ENCODE measurements at places on chromosomes 12 and 14.

GRCh38 chr14:42277840-42278239 is 671.2 kb downstream of the LRFN5 start:
- H3K27me3 ChIP-seq = no peaks in the 10 kb centered on the region
- H3K4me3 ChIP-seq = no peak overlapping the region

DNA sequence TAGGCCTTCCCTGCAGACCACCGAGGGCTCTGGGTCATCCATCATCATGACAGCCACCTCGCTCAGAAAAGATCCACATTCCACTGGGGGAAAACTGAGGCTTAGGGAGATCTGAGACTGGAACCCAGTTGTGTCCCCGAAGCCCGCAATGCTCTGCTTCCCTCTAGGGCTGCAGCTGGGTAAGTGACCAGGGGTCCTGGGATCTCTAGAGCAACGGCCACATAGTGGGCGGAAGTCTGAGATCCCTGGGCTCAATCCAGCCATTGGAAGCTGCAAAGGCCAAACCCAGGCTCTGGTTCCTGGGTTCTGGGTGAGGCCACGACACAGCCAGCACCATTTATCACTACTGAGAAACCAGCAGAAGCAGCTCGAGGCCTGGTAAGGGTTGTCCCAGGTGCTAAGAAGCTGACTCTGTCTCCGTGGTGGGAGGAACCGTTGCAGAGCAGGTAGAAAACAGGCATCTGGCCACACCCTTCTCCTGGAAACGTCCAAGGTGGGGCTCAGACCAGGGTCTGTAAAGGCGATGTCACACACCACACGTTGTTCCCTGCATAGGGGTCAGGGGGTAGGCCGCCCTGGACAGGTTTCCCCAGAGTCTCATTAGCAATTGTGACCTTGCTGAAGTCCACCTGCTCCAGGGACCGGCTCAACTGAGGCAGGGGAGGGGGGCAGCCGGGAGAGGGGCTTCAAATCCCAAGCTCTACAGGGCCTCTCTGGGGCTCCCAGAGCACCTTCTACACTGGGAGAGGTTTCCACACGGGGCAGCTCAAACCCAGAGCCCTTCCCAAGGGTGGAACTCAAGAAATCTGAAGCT is 38.6 kb downstream of the BCL11B start:
- no peaks in the 10 kb centered on the region for H3K4me1 ChIP-seq
- DNase-seq = no peak
- H3K27me3 ChIP-seq = no peaks in the 10 kb centered on the region
- no peak overlapping the region for H3K27ac ChIP-seq
- H3K36me3 ChIP-seq = no peaks in the 10 kb centered on the region

DNA sequence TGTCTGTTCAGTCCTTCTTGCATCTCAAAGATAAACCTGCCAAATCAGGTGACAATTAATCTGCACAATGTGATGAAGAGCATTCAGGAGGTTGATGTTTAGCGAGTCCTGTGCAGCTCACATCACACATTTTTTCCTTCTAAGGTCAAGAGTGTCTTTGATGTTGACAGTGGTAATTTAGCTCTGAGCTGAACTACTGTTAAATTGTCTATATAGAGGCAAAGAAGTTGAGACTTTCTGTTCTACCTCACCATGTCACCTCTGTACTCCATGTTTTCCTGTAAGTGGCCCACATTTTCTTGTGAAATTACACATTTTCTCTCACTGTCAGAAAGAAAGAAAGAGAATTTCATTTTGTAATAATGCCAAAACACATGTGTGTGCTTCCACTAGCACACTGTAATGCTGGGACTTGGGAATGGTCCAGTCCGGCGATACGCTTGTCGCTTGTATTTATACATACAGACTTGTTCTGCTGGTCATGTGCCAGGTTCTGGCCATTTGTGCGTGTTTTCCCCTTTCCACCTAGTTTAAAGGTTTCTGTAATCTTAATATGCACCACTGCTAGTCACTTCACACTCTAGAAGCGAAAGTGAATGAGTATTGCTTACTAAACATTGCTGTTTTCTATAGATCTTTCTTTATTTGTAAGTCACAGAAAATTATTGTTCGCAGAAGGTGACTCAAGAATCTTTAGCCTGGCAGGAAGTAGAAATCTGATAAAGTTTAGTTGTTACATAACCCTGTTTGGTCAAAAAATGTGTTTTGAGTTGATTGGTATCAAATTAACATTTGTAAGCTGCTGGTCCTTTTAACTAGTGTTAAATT is 328.9 kb downstream of the TMTC2 start:
- no peaks in the 10 kb centered on the region for H3K4me1 ChIP-seq
- DNase-seq = no peak
- H3K27ac ChIP-seq = no peak overlapping the region
- peak overlapping the region; percentile 21 for H3K4me3 ChIP-seq
- no peaks in the 10 kb centered on the region for H3K27me3 ChIP-seq
- H3K36me3 ChIP-seq = no peaks in the 10 kb centered on the region

- H3K36me3 ChIP-seq = no peaks in the 10 kb centered on the region
- no peaks in the 10 kb centered on the region for H3K4me1 ChIP-seq
- no peak for DNase-seq
- no peak overlapping the region for H3K27ac ChIP-seq
- no peak overlapping the region for H3K4me3 ChIP-seq
Measured at GRCh38 chr14:80919622-80920021, 21.9 kb downstream of the CEP128 start.

DNA sequence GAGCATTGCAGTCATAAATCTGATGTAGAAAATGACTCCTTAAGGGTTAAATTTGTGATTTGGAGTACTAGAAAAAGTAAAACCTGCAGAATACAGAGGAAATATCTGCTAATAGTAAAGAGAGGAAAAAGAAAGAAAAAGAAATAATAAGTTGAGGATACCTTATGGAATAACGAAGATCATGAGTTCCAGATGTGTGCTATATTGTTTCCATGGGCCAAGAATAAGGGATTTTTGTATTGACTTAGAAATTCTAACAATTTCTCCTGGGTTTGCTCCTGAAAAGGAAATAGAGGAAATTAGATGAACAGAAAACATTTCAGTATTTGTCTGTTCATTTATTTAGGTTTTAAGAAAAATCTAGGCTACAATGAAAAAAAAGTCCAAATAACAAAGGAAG is 115.3 kb downstream of the ALG10B start:
- no peaks in the 10 kb centered on the region for H3K27me3 ChIP-seq
- no peak for DNase-seq
- no peak overlapping the region for H3K4me3 ChIP-seq
- no peaks in the 10 kb centered on the region for H3K36me3 ChIP-seq
- no peaks in the 10 kb centered on the region for H3K4me1 ChIP-seq
- no peak overlapping the region for H3K27ac ChIP-seq

GRCh38 chr14:102779084-102779462 is 1.8 kb downstream of the TRAF3 start:
- H3K4me3 ChIP-seq = peak overlapping the region; percentile 75
- DNase-seq = peak; percentile 19
- H3K4me1 ChIP-seq = peaks cover 20% of the 10 kb centered on the region
- H3K36me3 ChIP-seq = no peaks in the 10 kb centered on the region
- peak overlapping the region; percentile 13 for H3K27ac ChIP-seq

DNA sequence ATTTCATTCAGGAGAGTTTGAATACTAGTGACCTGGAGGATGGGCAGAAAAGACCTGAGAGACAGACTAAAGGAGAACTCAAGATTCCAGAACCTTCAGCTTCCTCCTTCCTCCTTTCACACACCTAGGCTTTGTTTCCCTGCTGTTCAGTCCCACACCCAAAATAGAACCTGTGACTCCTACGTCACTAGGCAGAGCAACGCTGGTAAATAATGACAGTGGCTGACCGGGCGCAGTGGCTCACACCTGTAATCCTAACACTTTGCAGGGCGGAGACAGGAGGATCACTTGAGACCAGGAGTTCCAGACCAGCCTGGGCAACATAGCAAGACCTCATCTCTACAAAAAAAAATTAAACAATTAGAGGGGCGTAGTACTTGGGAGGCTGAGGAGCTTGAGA is 166.4 kb upstream of the FKBP4 start:
- H3K36me3 ChIP-seq = peaks cover 5% of the 10 kb centered on the region
- no peaks in the 10 kb centered on the region for H3K27me3 ChIP-seq
- no peaks in the 10 kb centered on the region for H3K4me1 ChIP-seq
- H3K27ac ChIP-seq = no peak overlapping the region
- DNase-seq = no peak

GRCh38 chr14:69842686-69843420 is 36.4 kb upstream of the SMOC1 start:
- no peaks in the 10 kb centered on the region for H3K36me3 ChIP-seq
- H3K4me1 ChIP-seq = no peaks in the 10 kb centered on the region
- H3K27me3 ChIP-seq = peaks cover 45% of the 10 kb centered on the region

DNA sequence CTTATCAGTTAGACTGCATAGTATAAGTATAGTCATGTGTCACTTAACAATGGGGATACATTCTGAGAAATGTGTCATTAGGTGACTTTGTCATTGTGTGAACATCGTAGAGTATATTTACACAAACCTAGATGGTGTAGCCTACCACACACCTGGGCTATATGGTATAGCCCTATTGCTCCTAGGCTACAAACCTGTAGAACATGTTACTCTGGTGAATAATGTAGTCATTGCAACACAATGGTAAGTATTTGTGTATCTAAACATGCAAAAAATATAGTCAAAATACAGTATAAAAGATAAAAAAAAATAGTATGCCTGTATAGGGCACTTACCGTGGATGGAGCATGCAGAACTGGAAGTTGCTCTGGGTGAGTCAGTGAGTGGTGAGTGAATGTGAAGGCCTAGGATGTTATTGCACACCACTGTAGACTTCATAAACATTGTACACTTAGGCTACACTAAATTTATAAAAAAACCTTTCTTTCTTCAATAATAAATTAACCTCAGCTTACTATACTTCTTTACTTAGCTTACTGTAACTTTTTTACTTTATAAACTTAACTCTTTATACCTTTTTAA is 40.3 kb upstream of the ANKS1B start:
- no peak overlapping the region for H3K27ac ChIP-seq
- no peaks in the 10 kb centered on the region for H3K27me3 ChIP-seq
- no peak overlapping the region for H3K4me3 ChIP-seq
- H3K36me3 ChIP-seq = peaks cover 3% of the 10 kb centered on the region
- DNase-seq = peak; percentile 67
- H3K4me1 ChIP-seq = peaks cover 8% of the 10 kb centered on the region

DNA sequence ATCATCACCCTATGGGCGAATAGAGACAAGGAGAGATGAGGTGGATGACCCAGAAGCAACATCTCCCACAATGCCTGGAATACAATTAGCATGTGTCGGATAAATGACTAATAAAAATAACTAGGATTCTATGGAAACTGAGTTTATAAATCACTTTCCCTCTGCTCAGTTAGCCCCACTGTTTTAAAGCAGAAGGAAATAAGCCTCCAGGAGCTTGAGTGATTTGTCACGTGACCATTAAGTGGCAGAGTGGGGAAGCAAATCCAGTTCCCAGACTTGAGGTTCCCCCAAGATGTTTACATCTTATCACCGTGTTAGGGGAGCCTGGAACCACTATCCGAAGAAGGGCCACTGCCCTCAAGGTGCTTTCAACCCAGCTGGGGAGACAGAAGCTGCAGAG is 136.5 kb upstream of the CCND2 start:
- no peak overlapping the region for H3K27ac ChIP-seq
- no peaks in the 10 kb centered on the region for H3K36me3 ChIP-seq
- H3K4me3 ChIP-seq = no peak overlapping the region
- H3K4me1 ChIP-seq = peaks cover 9% of the 10 kb centered on the region

- no peaks in the 10 kb centered on the region for H3K27me3 ChIP-seq
- no peak for DNase-seq
- peaks cover 40% of the 10 kb centered on the region for H3K4me1 ChIP-seq
Measured at GRCh38 chr12:114686773-114687500, 3.0 kb upstream of the TBX3 start.

- H3K27ac ChIP-seq = no peak overlapping the region
- DNase-seq = no peak
- no peaks in the 10 kb centered on the region for H3K36me3 ChIP-seq
- peaks cover 3% of the 10 kb centered on the region for H3K27me3 ChIP-seq
- H3K4me3 ChIP-seq = no peak overlapping the region
Measured at GRCh38 chr14:36791402-36791801, 129.7 kb downstream of the PAX9 start.

DNA sequence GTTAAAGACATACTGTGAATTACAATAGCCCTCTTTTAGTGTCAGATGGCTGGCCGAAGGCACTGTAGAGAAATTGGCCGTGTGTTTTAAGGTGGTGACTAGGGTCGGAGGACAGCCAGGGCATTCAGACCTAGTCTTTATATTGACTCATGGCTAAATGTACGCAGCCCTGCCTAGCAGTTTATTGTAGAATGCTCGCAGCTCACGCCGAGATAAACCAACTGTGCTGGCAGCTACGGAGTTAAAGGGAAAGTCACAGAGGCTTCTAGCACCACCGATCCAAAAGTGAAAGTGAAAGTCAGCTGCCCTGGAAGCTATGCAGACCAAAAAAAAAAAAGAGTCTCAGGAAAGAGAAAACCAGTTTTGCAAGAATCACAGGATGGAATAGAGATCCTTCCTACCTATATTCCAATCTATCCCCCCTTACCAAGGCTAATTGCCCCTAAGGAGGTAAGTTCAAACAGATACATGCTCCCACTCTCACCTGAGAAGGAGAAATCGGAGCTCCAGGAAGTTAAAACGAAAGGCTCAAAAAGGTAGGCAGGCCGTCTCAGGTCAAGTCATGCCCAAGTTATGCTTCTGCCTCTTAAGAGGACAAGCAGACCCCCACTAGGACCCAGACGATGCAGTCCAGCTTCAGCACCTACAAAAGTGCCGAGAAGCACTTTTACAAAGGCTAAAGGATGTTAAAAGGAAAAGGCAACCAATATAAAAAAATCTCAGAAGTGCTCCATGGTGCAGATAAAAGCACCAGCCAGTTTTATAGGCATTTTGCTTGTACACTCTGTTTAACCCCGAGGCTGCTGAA is 24.8 kb downstream of the KLRK1 start:
- H3K4me1 ChIP-seq = peaks cover 22% of the 10 kb centered on the region
- peak overlapping the region; percentile 54 for H3K4me3 ChIP-seq
- peak; percentile 84 for DNase-seq
- no peaks in the 10 kb centered on the region for H3K36me3 ChIP-seq

DNA sequence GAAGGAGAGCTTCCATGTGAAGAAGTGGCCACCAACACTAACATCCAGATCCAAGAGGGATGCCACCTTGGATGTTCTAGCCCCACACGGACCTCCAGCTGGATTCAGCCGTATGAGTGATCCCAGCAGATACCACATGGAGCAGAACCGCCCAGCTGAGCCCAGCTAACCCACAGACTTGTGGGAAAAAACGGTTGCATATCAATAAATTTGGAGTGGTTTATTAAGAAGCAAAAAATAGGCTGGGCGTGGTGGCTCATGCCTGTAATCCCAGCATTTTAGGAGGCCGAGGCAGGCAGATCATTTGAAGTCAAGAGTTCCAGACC is 11.9 kb upstream of the IFT81 start:
- H3K4me1 ChIP-seq = peaks cover 22% of the 10 kb centered on the region
- H3K27ac ChIP-seq = no peak overlapping the region
- no peak for DNase-seq
- H3K36me3 ChIP-seq = no peaks in the 10 kb centered on the region
- no peaks in the 10 kb centered on the region for H3K27me3 ChIP-seq
- no peak overlapping the region for H3K4me3 ChIP-seq

- no peaks in the 10 kb centered on the region for H3K36me3 ChIP-seq
- no peaks in the 10 kb centered on the region for H3K4me1 ChIP-seq
- peak; percentile 58 for DNase-seq
- H3K27ac ChIP-seq = no peak overlapping the region
- no peak overlapping the region for H3K4me3 ChIP-seq
Measured at GRCh38 chr12:90959538-90960139, 4.7 kb upstream of the CCER1 start.

GRCh38 chr12:70609739-70610491 is 27.3 kb downstream of the PTPRB start:
- H3K4me3 ChIP-seq = peak overlapping the region; percentile 44
- H3K27me3 ChIP-seq = no peaks in the 10 kb centered on the region
- H3K36me3 ChIP-seq = no peaks in the 10 kb centered on the region
- no peak overlapping the region for H3K27ac ChIP-seq
- no peak for DNase-seq
- no peaks in the 10 kb centered on the region for H3K4me1 ChIP-seq

GRCh38 chr14:80300351-80300750 is 89.0 kb upstream of the DIO2 start:
- H3K4me3 ChIP-seq = no peak overlapping the region
- DNase-seq = no peak
- no peaks in the 10 kb centered on the region for H3K4me1 ChIP-seq
- no peaks in the 10 kb centered on the region for H3K27me3 ChIP-seq
